ENCODE measurements at places on chromosomes 2 and 18.
A peak's percentile ranks its signal among the peaks of the same experiment; 100 is the strongest.

DNA sequence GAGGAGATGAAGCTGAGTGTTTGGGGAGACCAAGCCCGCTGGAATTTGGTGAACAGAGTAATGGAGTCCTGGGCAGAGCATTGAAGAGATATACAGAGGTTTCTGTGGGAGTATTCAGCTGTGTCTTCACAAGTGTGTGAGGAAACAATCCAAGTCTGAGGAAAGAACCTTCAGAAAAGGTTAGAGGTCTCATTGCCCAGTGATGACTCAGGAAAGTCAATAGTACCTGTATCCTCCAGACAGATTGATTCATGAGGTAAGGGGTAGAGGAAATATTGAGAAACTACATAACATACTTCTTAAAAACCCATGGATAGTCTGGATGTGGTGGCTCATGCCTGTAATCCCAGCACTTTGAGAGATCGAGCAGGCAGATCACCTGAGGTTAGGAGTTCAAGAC is 392.3 kb downstream of the GALNT13 start:
- no peak for DNase-seq

GRCh38 chr2:20065885-20066602 is 14.6 kb upstream of the LAPTM4A start:
- DNase-seq = peak; percentile 64

DNA sequence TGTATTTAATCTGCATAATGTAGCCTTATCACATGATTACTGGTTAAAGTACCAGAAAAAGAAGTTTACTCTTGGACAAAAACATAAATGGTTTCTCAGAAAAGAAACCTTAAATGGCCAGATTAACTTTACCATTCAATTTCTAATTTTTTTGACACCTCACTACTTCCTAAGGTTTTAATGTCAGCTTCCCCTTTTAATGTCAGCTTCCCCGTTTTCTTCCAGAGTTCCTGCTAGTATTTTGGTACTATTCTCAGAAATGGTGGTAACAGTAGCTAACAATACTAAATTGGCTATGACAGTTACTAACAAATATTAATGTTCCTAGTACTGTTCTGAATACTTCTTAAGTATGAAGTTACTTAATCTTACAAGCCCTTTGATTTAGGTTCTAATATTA is 22.4 kb upstream of the SLC8A1 start:
- DNase-seq = no peak

DNA sequence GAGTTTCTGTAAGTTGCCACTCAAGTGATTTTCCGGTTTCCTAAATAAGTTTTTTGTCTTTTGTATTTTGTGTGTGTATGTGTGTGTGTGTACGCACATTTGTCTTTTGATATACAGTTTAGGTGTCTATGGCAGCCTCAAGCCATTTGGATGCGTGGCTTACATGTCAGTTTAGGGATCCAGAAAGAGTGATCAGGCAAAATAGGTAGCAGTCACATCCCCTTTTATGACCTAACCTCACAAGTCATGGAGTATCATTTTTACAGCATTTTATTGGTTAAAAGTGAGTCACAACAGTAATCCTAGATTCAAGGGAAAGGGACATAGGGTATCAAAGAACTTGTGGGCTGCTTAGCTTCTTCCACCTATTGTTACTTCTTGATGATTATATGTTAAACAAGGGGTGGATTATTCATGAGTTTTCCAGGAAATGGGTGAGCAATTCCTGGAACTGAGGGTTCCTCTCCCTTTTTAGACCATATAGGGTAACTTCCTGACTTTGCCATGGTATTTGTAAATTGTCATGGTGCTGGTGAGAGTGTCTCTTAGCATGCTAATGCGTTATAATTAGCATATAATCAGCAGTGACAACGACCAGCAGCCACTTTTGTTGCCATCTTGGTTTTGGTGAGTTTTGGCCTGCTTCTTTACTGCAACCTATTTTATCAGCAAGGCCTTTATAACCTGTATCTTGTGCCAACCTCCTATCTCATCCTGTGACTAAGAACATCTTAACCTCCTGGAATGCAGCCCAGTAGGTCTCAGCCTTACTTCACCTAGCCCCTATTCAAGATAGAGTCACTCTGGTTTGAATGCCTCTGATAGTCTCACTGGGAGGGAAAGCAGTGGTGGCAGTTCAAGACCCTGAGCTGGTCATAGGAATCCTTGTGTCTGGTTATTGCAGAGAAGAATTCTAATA is 8.6 kb upstream of the SOCS6 start:
- DNase-seq = no peak

DNA sequence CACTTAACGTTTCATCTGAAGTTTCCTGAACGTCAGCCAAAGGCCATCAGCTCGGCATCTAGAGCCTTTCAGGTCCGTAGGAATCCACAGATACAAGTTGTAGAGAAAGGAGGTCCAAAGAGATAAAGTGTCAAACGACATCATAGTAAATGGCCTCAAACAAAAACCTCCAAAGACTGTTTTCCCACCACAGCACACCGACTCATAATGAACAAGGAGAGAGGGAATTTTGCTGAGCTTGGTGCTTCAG is 150.3 kb downstream of the PXDN start:
- DNase-seq = no peak

DNA sequence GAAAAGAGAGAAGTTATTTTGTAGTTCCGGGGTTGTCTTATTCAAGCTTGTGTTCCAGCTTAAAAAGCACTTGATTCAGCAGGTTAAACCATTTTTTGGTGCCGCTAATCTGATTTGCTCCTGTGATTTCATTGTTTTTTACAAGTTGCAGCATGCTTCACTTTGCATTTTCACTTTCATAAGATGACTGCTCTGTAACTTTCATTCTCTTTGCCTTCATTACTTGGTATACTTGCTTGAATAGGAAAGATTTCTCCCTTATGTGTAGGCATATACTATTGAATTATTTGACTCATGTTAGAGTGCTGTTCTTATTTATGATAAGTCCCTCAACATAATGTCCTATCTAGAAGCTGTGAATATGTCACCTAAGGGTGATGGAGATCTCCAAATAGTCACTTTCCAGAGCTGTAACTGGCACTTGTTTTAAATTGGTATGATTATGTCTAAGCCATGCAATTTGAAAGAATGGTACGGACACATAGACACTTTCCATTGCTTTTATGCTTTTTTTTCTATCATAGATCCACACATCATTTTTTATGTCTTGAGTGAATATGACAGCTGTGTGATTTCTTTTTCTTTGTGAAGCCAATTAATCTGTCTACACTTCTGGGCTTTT is 254.5 kb downstream of the DSEL start:
- no peak for DNase-seq

GRCh38 chr18:13319629-13320028 is 101.1 kb downstream of the LDLRAD4 start:
- DNase-seq = no peak

DNA sequence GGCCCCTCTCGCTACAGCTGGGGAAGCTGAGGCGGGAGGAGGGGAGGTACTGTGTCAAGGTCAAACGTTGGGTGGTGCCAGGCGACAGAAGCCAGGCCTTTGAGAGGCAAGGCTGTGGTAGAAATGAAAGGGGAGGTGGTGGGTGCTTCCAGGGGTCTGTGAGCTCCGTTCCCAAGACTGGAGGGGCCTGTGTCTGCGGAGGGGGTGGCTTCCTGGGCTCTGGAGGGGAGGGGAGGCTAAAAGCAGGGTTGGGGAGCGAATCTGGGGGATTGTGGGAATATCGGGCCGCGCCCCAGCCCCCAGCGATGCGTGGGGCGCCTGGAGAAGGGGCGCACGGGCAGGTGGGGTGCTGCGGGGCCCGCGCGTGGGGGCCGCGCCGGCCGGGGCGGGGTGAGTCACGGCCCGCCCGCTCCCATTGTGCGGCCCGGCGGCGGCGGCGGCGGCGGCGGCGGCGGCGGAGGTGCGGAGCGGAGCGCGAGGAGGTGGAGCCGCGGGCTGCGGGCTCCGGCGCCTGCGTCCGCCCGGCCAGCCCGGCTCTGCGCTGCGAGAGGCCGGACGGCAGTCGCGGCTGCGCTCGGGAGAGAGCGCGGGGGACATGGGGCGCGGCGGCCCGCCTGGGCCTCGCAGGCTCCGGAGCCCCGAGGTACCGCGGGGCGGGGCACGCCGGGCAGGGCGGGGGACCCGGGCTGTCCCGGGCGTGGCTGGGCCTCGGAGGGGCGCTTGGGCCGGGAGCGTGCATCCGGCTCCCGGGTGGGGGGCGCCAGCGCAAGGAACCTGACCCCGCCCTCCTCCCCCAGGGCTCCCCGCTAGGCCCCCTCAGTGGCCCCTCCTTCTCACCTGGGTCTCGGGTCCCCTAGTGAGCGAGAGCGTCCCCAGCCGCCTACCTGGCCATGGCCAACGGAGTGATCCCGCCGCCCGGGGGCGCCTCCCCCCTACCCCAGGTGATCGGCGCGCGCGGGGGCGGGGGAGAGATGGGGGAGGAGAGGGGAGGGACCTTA is at the start of gene SLC4A3:
Gene SLC4A3 (plus strand): TSS at position 528 of the 998 bp plus-strand sequence. CDS start 363 bp downstream, at position 891.
- no peak for DNase-seq

DNA sequence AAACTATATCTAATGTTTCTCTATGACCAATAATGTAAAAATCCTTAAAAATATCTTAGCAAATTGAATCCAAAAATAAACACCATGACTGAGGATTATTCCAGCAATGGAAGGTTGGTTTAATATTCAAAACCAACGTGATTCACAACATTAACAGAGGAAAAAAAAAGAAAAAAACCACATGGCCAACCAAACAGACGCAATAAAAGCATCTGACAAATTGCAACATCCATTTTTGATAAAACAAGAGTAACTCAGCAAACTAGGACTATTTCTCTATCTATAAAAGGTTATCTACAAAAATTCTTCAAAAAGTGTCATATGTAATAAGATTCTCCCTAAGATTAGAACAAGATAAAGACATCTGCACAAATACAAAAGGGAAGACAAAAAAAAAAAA is 28.9 kb downstream of the PPP3R1 start:
- no peak for DNase-seq
